Stimulated activated CD8-positive, alpha-beta memory T cell treated with anti-CD3 and anti-CD28 coated beads, Interleukin-12 subunit alpha, Interleukin-12 subunit beta, amount 100 ng/mL, for 4 hours (primary cell): ENCODE measurements at places on chromosomes 5 and 9.
A peak's percentile ranks its signal among the peaks of the same experiment; 100 is the strongest.

DNA sequence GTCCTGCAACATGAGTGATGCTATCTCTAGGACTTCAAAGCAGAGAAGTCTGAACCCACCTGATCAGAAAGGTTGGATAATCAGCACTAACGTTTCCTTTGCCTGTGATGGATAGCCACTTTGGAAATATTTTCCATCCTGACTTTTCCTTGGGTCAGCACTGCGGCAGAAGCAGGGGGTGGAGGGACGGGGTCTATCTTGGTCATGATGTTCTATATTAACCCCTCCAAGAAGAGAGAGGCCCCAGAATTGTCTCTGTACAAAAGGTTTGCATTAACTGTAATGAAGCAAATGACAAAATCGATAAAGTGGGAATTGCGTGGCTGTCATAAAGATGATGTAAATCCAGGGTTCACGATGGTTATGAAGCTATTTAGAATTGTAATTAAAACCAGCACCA, 279.8 kb upstream of the PANK3 start:
- DNase-seq: no peak

DNA sequence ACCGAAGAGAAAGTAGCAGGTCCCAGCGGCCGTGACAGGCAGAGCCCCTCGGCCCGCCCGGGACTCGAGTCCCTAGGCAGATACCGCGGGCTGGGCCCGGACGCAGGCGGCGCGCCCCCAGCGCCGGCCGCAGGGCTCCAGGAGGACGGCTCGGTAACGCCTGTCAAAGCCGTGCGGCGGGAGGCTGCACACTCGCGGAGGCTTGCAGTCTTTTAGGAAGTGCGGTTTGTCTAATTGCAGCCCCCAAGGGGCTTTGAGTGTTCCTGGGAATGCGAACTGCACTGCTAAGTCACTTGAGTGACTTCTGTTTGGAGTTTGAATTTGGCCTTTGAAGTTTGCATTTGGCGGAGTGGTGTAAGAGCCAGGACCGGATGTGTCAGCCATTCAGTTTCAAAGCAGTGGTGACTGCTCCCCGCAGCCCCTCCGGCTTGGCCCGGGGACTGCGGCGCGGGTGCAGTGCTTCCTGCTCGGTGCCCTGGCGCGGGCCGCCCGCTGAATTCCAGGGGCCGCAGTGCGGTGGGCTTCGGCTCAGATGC, 1.3 kb downstream of the MAP3K1 start:
- peak; percentile 31 for DNase-seq

DNA sequence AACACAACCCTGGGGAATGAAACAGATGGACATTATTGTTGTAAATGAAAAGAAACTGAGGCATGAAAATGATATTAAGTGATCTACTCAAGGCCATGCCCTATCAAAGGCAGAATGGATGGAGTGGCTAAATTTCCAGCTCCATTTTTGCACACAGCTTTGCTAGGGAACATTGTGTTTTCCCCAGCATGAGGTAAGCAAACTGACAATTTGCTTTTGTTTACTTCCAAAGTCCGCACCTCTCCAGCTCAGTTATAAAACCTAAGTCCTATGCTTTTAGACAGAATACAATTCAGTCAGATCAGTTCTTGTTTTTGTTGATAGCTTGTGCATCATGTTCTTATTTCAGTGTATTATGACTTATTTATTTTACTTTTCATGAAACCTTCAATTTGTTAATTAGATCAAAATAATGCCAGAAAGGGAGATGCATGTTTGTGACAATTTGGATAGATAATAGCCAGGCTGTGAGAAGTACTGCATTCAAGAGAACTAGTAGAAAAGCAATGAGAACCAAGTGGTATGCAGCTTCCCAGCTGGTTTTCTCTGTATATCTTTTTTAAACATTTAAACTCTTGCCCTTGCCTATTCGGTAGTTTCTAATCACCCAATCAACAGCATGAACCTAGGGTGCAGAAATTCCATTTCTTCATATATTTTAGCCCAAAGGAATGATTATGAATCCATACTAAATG, 380.8 kb downstream of the SPATA31D1 start:
- DNase-seq: no peak

DNA sequence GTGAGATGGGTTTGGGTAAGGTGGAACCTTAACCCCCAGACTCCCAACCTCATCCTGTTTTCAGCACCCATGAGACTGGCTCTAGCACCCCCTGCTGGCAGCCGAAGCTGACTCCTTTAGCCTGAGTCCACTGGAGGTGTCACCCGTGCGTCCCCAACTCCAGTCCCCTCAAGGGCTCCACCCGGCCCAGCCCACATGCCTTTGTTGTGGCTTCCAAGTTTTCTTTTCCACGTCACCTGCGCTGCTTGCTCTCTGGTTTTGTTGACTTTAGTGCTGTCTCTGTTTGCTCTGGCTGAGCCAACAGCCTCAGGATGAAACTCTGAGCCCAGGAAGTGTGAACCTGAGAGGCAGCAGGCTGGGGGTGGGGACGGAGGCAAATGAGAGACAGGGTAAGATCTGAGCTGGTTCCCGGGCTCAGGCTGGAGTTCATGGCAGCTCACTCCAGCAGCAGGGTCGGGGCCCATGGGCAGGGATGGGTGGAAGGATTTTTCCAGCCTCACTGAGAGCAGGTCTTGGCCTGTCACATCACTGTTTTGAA, 13.2 kb upstream of the AQP7 start:
- DNase-seq: peak; percentile 52

GRCh38 chr5:1799110-1799601, 481 bp downstream of the MRPL36 start:
- peak; percentile 31 for DNase-seq

DNA sequence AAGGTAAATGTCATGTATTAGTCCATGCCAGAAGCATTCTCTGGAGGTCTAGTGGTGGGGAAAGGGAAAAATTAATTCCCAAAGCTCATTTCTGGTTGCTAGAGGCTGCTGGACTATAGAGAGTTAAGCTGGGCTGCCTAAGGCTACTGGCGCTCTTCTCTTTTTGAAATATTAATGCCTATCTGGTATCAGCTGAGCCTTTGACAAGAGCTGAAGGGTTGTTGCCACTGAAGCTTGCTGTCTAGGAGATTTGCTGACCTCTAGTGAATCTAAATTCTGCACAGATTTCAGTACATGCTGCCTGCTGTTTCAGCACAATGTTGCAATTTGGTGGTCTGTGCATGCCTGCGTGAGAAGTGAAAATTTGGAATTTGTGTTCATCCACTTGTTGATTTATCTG, 29.1 kb upstream of the PLCXD3 start:
- no peak for DNase-seq

DNA sequence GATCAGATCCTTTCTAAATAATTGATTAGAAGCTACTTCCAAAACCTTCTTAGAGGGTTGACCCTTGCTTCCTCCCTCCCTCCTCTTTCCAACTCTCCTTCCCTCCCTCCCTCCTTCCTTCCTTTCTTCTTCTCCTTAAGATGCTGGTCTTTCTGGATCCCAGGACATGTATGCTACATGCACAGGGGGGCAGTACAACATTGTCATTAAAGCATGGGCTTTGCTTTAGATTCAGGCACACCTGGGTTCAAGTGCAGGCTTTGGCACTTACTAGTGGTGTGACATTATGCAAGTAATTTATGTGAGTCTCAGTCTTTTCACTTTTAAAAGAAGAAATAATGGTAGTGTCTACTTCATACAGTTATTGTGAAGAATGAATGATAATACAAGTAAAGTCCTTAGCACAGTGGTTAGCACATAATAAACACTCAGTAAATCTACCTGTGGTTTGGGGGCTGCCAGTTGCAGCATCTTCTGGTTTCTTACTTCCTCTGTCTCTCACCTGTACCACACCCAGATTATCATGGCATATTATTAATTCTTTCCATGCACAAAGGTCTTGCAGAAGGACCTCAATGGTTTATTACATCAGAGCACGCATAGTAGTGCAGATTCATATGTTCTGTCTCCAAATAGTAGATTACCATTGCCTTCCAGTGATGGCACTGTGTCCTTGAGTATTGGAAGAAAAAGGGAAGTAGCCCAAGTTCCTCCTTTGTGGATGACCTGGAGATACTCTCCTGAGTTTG, 154.1 kb downstream of the ARHGAP26 start:
- no peak for DNase-seq

GRCh38 chr9:14106699-14107098, 207.2 kb downstream of the NFIB start:
- no peak for DNase-seq

GRCh38 chr9:33065157-33066076, 11.1 kb downstream of the SMU1 start:
- DNase-seq: no peak

DNA sequence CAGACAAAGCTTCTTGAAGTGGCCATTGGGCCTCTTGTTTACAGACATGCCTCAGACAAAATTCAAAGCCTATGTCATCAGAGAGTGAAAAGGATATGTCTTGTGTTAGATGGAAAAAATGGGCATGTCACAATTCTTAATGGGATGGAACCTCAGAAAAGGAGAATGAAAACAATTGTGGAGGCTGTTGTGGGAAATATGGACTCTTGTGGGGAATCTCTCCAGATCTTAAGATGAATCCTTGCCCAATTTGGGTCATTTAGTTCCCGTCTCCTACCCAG, 19.5 kb downstream of the SLC22A5 start:
- no peak for DNase-seq

DNA sequence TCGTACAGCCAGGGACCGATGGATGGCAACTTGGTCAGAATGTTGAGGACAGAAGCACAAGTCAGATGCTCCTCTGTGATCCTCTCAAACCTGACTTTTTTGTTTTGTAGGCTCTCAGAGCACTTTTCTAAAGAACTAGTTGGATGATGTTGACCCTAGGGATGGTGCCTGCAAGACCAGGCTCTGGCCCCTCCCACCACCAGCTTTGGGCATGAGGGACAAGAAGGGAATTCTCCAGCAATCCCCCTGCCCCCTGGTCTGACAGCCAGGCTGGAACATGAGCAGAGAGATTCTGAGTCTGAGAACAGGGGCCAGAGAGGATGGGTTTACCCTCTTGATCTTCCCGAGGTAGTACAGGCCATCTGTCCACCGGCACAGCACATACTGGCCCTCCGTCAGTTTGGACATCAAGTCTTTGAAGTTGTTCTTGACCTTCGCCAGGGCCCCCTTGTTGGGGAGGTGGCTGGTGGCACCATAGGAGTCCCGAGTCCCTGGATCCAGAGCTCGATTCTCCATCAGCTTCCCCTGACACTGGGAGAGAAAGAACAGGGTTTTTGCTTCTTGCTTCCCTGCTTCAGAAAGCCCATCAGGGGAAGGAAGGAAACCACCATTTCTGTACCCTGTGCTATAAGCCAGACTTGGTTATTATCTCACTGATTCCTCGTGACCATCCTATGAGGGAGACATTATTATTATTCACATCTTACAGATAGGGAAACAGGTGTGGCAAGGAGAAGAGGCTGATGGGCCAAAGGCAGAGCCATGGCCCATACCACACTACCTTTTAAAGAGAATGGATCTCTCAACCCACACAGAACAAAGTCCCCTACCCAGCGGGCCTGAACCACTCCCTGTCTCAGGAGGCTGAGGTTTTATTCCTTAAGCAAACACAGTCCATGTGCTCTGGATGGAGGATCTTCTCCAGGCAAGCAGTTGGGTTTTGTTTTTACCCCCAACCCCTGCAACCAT, 2.5 kb downstream of the PHF19 start:
- DNase-seq: no peak

- no peak for DNase-seq
Observed at GRCh38 chr5:13478831-13479465, 465.5 kb downstream of the DNAH5 start.

- DNase-seq: no peak
Observed at GRCh38 chr9:80552931-80553330, 981.2 kb downstream of the TLE4 start.

DNA sequence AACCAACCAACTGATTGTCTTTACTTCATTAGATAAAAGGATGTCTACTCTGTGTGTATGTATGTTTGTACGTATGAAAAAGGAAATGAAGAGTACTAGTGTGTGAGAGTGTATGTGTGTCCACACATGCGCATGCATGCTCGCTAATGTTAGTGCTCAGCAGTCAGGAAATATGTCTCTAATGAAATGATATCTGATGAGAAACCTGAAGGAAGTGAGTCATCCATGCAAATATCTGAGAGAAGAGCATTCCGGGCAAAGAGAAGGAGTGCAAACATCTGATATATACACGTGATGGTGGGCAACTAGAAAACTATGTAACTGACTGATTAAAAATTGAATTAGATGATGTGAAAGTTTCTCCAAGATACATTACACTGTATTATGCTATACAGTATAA, 29.6 kb upstream of the UGCG start:
- no peak for DNase-seq

DNA sequence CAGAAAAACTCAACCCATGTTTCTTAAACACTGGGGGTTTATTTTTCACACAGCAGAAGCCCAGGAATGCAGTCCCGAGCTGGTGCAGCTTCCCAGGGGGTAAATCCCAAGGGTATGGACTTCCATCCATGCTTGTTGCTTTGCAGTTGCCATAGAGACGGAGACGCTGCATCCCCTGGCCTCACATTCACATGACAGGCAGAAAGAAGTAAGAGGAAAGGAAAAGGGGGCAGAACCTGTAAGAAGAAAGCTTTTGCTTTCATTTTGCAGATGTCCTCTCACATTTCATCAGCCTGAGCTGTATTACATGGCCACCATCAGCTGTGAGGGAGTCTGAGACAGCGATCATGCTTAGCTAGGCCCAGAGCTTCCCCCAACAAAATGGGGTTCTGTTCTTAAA, 321.0 kb downstream of the AGTPBP1 start:
- DNase-seq: no peak

DNA sequence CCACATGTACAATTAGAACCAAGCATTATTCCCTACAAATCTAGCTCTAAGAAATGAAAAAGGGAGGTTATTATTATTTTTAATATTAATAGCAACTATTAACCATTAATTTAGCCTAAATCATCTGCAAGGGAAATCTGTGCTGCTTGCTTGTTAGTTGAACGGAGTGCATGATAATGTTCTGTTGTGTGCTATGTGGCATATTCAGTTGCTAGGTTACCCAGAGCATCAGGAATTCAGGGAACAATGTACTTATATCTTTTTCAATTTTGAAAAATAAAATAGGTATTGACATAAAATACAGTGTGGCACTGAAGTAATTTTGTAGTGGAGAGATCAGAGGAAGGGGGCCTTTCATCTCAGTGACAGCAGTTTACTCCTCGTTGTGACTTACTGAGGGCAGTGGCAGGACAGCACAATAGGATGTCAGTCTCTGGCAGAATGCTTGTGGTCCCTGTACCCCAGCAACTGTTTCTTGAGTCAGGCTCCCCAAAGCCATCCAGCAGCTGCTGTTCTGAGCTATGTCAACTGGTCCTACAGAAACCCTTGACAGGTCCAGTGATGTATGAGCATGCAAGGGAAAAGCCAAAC, 173.6 kb downstream of the TMEM161B start:
- no peak for DNase-seq

DNA sequence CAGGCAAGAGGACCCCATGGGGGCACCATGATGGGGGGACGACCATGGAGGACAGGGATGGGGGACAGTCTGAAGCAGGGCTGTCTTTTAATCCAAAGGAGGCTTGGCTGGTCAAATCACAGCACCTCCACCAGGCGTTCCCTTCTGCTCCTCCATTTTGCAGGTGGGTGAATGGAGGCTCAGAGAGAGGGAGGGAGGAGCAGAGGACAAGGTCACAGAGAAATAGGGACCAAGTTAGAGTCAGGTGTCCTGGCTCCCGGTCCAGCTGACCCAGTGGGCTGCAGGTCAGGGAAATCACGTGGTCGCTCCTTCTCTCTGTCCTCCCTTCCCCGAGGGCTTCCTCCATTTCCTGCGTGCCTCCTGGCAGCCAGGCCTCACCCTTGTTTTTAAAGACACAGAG, 156.4 kb upstream of the SMIM23 start:
- no peak for DNase-seq
